WTC11 (cell line): ENCODE measurements at places on chromosomes 6 and 20.

DNA sequence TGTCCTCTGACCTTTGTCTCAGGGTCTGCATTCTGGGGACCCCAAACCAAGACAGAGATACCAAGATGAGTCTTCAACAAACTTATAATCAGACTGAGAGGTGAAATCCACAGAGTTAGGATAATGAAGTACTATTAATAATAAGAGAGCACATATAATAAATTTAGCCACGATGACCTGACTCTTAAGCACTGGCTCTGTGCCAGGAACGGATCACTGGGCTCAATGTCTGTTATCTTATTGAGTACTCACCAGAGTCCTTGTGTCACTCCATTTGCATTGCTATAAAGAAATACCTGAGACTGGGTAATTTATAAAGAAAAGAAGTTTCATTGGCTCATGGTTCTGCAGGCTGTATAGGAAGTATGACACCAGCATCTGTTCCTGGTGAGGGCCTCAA is 18.9 kb upstream of the ITPR3 start:
- no peak for DNase-seq

DNA sequence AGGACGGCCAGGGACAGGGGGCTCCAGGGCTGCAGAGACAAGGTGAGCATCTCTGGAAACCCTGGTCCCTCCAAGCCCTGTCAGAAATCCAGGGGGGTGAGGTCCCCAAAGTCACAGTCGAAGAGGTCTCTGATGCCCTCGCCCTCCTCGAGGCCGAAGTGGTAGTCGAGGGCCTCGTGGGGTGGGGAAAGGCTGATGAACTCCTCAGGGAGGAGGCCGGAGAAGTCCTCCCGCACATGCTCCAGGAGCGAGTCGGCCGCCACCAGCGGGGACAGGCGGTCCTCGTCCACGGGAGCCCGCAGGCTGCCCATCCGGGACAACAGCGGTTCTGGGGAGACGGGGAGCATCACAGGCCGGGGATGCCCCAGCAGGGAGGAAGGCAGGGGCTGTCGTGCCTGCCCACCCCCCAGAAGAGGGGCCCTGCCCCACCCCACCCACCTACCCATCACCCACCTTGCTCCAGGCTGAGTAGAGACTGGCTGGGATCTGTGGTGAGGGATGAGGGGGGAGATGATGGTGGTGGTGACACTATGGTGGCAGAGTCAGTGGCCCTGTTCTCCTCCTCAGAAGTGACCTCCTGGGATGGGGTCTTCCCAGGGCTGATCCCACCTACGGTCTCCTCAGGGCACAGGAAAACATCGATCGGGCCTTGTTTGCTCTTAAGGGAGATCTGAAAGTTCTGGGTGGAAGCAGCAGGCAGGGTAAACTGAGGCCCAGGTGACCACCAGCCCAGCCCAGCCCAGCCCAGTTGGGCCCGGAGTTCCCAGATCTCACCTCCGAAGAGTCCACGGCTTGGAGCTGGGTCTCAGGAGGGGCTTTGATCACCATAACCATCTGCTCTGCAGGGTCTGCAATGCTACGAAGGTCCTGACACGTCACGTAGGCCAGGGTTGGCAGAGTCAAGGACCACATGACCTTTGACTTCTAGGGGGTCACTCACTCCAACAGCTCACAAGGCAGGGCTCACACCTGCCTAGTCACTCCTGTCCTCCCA is 2.7 kb upstream of the NECAB3 start:
- DNase-seq, result no peak

DNA sequence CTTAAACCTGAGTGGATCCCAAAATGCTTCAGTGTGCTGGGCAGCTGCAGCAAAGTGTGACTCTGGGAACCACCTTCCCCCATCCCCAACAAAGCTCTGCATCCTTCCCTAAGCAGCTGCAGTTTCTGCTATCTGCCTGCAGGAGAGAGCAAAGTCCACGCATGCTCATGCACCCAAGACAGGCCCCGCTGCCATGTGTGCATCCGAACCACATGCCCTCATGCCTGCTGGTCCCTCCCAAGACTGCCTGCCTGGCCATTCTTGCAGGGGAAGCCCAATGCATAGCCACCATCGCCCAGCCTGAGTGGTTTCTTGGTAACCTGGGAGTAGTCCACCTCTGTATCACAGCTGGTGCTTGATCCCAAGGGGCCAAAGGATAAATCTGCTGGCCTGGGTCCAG is 94.3 kb upstream of the OLIG3 start:
- peak; percentile 17 for DNase-seq

DNA sequence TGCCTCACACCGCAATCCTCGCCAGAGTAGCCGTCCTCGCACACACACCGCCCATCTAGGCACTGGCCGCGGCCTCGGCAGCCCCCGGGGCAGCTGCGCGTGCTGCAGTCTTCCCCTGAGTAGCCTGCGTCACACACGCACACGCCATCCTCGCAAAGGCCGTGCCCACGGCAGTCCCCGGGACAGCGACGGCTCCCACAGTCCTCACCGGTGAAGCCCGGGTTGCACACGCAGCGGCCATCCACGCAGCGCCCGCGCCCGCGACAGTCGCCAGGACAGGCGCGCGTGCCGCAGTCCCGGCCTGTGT is 13.1 kb downstream of the TNXB start:
- no peak for DNase-seq

- no peak for DNase-seq
Observed at GRCh38 chr6:50277774-50278173, 228.0 kb upstream of the DEFB112 start.

DNA sequence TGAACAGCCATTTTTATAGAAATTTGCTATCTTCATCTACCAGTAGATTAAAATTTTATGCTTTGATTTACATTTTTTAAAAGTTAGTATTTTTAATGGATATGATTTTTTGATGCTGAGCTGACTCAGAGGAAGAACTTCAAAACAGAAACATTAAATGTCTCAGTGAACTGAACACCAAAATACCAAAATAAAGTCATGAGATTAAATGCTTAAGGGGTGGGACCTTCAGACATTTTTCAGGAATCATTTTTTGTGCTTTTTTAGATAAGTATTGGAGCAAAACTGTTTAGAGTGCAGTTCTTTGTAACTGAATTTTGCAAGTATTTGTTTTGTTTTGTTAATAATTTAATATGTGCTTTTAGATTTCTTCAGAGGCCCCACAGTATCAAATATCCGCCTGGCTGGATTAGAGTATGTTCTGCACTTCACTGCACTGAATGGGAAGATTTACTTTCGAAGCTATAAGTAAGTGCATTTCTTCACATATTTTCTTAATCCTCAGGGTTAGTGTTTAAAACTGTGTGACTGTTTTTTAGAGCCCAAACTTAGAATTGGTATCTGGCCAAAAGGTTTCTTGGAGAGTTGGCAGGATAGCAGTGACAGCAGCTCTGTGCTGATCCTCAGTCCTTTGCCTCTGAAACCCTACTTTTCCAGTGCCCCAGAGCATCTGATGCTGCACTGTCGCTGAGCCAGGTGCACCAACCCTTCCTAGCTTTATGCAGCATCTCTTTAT is 33.7 kb downstream of the RPF2 start:
- no peak for DNase-seq

DNA sequence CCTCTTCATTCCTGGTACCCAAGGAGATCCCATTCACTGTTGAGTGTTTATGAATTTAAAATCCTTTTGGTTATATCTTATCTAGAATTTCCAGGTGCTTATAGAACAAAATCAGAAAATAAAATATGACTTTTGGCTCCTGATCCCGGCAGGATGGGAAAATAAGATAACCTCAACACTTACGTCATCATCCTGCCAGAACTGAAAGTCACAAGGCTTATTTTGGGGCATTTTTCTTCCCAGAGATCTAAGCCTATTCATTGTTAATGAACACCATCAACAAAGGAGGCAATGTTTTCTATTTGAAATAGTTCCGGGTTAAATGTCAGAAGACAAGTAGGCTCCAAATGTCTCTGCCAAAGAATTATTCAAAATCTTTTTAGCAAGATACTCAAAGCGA is 580.6 kb downstream of the TFAP2A start:
- DNase-seq, result no peak

- peak; percentile 89 for DNase-seq
Observed at GRCh38 chr6:35496841-35497570, at the start of gene TEAD3. TSS of gene TEAD3 (minus strand) at chr6:35497079.

DNA sequence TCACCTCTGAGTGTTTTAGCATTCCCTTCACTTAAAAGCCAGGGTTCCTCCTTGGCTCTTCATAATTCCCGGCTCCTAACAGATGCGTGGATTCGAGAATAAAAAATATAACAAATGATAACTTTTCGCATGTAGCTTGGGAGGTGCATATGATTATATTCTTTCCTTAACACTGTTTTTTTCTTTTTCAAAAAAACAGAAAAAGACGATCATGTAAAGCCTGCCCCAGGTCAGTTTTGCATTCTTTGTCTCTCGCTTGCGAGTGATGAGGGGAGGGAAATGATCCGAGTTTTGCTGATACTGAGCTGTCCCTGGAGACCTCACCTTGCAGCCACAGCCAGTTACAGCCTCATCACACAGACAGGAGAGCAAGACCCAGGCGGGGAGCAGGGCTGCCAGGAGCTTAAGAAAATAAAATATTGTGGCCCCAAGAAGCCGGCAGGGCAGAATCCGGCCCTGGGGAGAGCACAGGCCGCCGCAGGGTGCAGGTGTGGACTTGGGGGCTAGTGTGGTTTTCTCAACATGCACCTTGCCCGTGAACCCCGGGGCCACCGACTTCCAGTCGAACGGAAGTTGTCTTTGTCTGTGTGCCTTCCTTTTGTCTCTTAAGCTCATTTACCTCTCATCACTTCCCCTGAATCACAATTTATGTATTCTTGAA is 301.8 kb downstream of the TAF4 start:
- DNase-seq, result no peak

DNA sequence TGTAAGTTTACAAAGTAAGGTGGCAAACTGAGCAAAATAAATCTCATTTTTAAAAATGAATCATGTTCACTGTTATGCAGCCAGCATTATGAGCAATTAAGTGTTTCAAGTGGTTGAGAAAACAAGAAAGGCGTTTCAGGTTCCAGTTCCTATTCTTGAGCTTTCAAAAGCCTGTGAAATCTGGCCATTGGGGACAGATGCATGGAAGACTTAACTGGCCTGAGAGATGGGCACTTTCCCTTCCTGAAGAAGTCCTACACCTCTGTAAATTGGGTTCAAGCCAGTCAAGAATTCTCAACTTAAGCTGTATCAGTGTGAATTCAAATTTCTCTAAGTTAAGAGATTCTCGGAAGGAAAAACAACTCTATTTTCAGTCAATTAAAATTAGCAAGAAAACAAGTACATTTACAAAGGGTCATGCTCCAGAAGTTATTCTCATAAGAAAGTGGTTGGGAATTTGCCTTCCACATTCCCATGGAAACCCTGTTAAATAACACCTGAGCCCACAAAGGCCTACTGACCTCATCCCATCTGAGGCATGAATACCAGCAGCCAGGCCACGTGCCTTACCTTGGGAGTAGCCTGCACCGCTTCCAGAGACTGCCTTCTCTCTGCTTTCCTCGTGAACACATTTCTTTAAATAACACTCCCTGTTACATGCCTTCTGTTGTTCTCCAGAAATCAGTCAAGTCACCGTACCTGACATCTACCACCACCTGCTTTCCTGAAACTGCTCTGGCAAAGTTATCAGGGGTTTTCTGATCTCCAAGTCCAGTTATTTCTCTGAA is 19.4 kb downstream of the MAP3K5 start:
- peak; percentile 30 for DNase-seq

DNA sequence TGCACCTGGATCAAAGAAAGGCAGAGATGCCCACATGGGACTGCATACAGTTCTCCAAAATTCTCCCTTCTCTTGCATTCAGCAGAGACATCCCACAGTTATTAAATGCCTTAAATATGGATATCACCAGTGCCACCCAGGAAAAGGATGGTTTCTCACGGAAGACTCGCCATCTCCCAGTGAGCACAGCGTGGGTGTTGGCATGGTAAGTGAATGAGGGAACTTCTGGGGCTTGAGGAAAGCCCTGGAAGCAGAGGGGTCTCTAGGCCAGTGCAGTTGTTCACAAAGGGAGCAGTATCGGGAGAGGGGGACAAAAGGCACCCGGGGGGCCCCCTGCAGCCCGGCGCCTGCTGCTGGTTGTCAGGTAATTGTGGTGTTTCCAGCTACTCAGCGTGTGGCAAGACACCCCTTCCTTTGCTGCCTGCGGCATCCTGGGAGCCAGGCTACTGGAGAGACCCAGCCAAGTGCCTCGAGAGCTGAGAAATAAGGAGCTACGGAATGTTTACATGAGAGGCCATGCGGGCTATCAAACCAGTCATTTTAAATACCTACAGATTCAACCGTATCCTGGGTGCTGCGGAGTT is 125.4 kb downstream of the PXDC1 start:
- no peak for DNase-seq

DNA sequence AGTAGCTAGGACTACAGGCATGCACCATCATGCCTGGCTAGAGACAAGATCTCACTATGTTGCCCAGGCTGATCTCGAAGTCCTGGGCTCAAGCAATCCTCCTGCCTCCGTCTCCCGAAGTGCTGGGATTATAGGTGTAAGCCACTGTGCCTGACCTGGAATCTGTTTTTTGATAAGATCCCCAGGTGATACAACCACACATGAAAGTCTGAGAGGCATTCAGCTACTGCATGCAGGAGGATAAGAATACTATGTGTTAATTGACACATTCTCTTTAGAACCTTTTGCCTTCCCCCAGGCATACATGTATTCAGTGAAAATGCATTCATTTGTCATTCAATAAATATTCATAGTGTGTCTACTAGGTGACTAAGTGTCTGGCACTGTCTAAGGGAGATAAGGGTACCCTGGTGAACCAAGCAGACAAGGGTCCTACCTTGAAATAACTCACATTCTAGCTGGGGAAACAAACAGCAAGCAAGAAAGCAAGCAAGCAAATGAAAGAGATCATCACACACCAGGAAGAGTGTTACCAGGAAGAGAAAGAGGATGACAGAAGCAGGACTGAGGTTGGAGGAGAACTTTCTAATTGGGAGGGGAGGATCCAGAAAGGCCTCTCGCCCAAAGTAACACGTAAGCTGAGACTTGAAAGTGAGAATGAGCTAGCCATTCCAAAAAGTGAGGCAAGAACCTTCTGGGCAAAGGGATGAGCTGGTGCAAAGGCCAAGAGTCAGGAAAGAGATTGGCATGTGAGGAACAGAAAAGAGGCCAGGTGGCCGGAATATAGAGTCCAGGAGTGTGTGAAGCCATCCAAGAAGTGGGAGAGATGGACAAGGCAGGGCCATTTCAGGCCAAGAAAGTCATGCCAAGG is 6.5 kb downstream of the GFOD1 start:
- DNase-seq, result no peak
